ENCODE measurements at places on chromosomes 4 and X. TPM values are rescaled to one million over a fixed set of nuclear protein-coding genes. Genes with fewer than 3 reads are reported as not detected.

GRCh38 chrX:102708900-102709299 lies 3.3 kb upstream of the GPRASP2 start:
- no peak overlapping the region for H3K27ac ChIP-seq
- no peak for DNase-seq
- H3K27me3 ChIP-seq: peaks cover 34% of the 10 kb centered on the region
- H3K36me3 ChIP-seq: no peaks in the 10 kb centered on the region
- H3K4me3 ChIP-seq: no peak overlapping the region

DNA sequence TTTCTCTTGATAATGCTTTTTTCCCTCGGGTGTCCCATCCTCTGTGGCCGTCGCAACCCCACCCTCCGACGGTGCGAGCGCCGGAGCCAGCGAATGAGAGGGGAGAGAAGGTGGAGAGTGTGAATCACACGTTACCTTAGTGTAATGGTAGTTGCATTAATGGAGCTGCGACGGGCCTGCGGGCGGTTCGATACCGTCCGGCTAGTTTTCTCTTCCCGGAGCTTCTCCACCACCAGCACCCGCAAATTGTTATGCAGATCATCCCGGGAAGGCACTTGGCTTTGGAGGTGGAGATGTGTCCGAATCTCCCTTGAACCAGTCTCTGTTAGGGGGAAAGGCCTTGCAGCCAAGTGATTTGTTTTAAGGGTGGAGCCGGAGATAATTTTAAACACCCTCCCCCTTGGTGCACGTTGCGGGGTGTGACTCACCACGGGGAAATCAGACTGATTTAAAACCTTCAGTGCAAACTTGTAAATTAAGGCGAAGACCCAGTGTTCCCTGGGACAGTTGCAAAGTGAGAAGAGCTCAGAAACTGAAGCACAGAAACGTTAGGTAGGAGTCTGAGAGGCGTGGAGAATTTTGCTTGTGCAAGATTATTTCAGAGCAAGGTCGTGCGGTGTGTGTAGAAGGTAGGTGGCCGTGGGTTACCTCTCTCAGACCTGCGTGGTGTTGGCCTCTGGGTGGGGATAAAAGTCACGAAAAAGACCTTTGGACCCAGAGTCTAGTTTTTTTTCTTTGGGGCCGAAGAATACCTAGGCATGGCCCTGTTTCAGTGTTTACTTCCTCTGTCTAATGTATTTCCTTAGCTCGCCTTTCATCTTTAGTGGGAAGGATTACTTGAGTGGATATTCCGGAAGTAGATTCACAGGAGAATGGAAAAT lies 1.3 kb downstream of the AFF1 start:
- H3K4me1 ChIP-seq: peaks cover 61% of the 10 kb centered on the region
- no peaks in the 10 kb centered on the region for H3K27me3 ChIP-seq
- no peaks in the 10 kb centered on the region for H3K36me3 ChIP-seq
- peak; percentile 75 for DNase-seq
- H3K4me3 ChIP-seq: peak overlapping the region; percentile 98

The TRIM2 gene
- 0.50 TPM for polyA plus RNA-seq

- peaks cover 13% of the 10 kb centered on the region for H3K4me1 ChIP-seq
- no peaks in the 10 kb centered on the region for H3K36me3 ChIP-seq
- no peak overlapping the region for H3K4me3 ChIP-seq
- no peak for DNase-seq
Measured at GRCh38 chrX:128891554-128891953, 631.7 kb downstream of the SMARCA1 start.

The BMX gene
- polyA plus RNA-seq: 0.09 TPM

GRCh38 chr4:39046249-39046648 lies 14.0 kb upstream of the TMEM156 start:
- H3K27ac ChIP-seq: peak overlapping the region; percentile 81
- DNase-seq: peak; percentile 91
- H3K4me1 ChIP-seq: peaks cover 38% of the 10 kb centered on the region
- no peaks in the 10 kb centered on the region for H3K36me3 ChIP-seq

GRCh38 chr4:101187841-101188240 lies 159.5 kb downstream of the PPP3CA start:
- peaks cover 10% of the 10 kb centered on the region for H3K36me3 ChIP-seq
- H3K4me3 ChIP-seq: no peak overlapping the region
- no peaks in the 10 kb centered on the region for H3K4me1 ChIP-seq
